ENCODE measurements at places on chromosomes 7 and 10.

- DNase-seq = peak; percentile 52
These were observed 93.9 kb upstream of the AGR3 start for GRCh38 chr7:16975712-16976111.

GRCh38 chr10:86556933-86557649 is 35.5 kb upstream of the WAPL start:
- DNase-seq = no peak

DNA sequence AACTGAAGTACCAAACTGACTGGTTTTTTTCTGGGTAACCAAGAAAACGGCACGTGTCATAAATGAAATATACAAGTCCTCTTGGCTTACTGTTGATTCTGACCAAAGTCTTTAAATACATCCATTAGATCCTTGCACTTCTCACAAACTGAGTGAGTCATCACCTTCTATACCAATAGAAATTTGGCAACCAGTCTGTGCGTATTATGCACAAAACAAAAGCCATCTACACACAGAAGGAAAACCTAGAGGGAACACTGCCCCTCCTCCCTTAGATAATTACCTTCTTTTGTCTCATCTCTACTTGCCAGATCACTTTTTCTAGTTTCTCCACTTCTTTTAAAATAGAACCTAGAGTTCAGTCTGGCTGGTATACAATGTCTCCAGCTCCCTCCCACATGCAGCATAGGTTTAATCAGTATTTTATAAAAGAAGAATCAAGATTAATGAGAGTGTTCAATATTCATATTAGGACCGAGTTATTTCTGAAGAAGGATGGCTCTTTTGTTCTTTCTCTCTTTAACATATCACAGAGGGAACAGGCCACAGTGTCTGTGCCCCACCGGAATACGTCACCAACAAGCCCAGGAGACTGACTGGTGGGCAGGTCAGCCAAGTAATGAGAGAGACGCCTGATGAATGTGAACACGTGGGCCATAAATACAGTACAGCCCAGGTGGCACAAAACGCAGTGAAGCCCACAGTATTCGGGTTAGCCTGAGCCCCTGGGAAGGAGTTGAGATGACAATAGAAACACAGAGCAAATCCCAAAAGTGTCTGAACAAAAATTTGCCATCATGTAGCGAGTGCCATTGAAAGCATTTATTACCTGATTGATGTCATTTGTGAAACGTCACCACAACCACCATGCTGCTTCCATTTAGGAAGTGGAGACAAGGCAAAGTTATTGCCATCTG is 91.3 kb downstream of the KIAA1549 start:
- no peak for DNase-seq

DNA sequence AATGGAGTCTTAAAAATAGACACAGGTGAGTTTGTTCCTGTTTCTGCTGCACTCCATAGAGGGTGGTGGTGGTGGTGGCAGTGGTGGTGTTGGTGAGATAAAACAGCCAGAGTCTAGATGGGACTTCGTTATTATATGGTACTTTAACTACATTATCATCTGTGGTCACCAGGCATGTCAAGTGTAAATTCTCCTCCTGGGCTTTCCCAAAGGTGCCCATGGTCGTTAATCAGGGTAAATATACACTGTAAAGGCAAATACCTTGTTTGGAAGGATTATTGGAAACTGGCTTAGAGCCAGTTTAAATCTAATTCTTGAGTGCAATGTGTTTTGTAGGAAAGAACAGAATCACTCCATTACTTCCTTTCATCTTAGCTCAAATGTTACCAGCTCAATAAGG is 21.5 kb upstream of the COMMD3 start:
- no peak for DNase-seq
